Stimulated activated CD8-positive, alpha-beta memory T cell treated with anti-CD3 and anti-CD28 coated beads, Interleukin-2, amount 100 ng/mL, for 1 hour (primary cell): ENCODE measurements at places on chromosomes 5 and 9.

DNA sequence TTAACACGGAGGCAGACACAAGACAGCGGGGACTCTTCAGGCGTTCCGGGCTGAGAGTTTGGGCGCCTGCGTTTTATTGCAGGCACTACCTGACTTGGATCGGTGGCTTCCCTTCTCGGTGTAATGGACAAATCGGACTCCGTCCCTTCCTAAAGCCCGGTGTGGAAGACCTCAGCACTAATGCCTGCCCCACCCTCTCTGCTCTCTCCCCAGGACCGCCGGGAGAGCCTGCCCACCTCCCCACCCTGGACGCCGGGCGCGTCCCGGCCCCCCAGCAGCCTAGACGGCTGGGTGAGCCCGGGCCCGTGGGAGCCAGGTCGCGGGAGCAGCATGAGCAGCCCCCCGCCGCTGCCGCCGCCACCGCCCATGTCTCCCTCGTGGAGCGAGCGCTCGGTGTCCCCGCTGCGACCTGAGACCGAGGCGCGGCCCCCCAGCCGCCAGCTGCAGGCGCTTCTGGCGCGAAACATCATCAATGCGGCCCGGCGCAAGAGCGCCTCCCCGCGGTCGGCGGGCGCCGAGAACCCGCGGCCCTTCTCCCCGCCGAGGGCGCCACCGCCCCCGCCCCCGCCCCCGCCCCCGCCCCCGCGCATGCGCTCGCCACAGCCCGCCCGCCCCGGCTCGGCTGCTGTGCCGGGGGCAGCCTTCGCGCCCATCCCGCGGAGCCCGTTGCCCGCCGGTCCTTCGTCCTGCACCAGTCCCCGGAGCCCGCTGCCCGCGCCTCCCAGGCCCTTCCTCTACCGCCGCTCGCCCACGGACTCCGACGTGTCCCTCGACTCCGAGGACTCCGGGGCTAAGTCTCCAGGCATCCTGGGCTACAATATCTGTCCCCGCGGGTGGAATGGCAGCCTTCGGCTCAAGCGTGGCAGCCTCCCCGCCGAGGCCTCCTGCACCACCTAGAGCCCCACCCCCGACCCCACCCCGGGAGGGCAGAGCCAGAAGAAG is 4.6 kb upstream of the MYOZ3 start:
- peak; percentile 62 for DNase-seq

GRCh38 chr9:2595973-2596372 is 25.6 kb upstream of the VLDLR start:
- DNase-seq = no peak

GRCh38 chr9:119844431-119844830 is 475.2 kb upstream of the BRINP1 start:
- DNase-seq = no peak

- no peak for DNase-seq
These were observed 14.0 kb upstream of the PWWP2A start for GRCh38 chr5:160133071-160133917.

DNA sequence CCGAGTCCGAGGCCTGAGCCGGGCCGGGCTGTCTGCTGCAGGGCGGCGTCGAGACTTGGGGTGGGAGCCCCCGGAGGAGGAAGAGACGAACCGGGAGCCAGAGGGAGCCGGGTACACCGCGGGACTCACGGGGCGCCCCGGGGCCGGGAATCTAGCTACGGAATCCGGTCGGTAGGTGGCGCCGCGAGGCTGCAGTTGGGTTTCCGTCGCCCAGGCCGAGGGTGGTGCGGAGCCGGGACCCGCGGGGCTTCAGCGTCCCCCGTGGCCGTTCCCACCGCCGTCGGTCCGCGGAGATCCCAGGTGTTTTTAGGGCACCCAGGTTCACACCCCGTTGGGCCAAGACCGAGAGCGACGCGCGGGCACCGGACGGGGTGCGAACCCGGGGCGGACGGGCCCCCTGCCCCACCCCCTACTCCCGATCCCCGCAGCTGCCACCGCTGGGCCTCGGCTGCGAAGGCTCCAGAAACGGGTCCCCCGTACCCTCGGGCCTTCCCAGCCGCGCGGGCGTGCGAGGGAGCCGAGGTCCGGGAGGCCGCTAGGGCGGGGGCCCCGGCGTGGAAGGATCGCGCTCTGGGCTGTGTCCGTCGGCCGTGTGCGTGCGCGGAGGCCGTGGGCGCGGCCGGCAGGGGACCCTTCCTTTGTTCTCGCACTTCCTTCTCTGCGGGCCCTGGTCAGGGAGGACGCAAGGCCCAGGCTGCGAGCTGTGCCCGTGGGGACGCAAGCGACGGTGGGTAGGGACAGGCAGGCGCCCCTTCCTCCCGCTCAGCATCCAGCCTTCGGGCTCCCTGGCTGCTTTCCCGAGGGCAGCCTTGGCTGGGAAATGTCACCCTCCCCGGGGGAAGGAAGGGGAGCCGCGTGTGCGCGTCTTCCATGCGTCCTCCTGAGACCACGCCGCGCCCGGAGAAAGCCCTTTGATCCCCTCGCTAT is 146.6 kb downstream of the GAPVD1 start:
- peak; percentile 61 for DNase-seq

GRCh38 chr5:78647838-78648358 is 674 bp downstream of the LHFPL2 start:
- DNase-seq = no peak

DNA sequence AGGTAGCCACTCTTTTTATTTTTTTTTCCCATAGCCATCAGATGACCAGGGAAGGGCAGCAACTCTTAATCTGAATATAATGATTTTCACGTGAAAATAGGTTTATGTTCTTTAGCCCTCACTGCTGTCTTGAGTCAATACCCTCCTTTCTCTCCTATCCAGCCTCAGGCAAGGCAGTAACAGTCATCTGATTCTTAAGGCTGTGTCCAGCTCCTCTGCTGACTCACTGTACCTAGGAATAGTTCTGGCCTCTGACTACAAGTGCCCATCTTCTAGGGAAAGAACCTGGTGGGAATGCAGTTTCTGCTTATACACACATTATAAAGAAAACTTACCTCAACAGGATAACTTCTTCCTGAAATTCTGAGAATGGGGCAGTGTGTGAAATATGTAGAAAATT is 30.7 kb downstream of the DHX29 start:
- DNase-seq = no peak

- DNase-seq = no peak
These were observed 78.7 kb downstream of the CAMSAP1 start for GRCh38 chr9:135828656-135829055.

- no peak for DNase-seq
These were observed 399.9 kb downstream of the ELAVL2 start for GRCh38 chr9:23426144-23426543.

- no peak for DNase-seq
These were observed 209.2 kb downstream of the DIRAS2 start for GRCh38 chr9:90433398-90433941.

DNA sequence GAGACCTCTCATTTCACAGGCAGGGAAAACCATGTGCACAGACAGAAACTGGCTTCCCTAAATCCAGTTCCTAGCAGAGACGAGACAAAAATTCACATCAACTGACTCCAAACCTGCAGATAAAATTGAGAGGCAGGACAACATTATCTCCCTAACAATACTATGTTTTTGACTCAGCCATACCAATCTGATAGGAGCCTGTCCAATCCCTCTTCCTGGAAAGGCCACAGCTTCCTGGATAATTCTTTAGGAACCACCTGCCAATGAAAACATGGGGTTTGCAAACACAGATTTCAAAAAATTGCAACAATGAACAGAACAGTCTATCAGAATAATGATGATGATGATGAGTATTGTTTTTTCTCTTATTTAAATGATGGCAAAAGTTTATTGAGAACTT is 22.4 kb downstream of the SH3TC2 start:
- no peak for DNase-seq
